IMR-90 (cell line): ENCODE measurements at places on chromosomes 4 and X.
A peak's percentile ranks its signal among the peaks of the same experiment; 100 is the strongest.

DNA sequence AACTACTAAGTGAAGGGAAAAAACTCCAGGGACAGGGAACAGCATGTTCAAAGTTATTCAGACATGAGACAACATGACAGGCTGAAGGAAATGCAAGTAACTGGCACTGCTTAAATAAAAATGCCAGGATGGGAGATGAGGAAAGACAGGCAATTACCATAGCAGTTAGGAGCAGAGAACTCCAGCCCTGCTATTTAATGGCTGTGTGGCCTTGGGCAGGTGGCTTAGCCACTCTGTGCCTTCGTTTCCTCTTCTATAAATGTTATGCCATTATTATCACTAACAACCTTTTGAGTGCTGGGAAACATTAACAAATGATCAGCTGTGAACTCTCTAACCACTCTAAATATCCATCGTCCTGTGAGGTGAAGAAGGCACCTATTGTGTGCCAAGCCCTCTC lies 32.7 kb downstream of the PROM1 start:
- no peak for DNase-seq

DNA sequence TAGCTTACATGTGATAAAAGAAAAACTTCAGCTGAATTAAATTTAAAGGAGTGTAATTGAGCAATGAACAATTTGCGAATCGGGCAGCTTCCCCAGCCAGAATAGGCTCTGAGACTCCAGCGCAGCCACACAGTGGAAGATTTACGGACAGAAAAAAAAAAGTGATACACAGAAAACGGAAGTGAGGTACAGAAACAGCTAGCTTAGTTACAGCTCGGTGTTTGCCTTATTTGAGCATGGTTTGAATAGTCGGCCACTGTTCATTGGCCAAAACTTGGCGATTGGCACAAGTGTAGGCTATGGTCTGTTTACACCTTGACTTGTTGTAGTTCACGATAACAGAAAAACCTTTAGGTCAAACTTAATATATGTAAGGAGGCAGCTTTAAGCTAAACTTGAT lies 16.7 kb upstream of the SUPT20HL1 start:
- no peak for DNase-seq

GRCh38 chr4:40909363-40909876 lies 159.7 kb downstream of the NSUN7 start:
- peak; percentile 82 for DNase-seq

DNA sequence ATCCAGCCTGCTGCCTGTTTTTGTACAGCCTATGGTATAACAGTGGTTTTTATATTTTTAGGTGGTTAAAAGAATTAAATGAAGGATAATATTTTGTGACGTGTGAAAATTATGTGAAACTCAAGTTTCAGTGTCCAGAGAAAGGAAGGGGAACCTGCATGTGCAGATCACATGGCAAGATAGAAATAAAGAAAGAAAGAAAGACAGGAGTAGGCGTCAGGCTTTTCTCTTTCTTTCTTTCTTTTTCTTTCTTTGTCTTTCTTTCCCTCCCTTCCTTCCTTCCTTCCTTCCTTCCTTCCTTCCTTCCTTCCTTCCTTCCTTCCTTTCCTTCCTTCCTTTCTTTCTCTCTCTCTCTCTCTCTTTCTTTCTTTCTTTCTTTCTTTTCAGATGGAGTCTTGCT lies 42.0 kb upstream of the HUWE1 start:
- no peak for DNase-seq

DNA sequence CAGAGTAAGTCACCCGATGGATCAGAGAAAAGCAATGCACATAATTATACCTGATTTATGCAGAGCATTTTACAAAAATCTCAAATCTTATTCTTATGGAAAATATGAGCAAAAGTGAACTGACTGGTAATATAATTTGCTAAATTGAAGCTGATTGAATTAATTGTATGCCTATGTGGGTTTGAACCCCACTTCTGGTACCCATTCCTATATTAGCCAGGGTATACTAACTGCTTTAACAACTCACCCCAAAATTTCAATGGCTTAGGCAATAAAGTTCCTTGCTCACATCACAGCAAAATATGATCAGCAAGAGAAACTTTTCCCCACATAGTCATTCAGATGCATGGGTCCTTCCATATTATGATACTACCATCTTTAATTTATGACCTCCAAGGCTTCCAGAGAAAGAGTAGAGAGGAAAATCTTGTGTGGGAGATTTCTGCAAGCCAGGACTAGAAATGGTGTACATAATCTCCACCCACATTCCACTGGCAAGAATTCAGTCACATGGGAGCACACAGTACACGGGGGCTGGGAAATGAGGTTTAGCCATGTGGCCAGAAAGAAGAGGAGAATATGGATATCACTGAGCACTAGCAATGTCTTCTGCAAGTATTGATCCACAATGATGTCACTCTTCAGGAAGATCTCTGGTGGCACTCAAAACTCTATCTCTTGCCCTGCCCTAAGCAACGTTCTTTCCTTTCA lies 640.7 kb downstream of the BCOR start:
- no peak for DNase-seq
